ENCODE measurements at places on chromosomes 11 and 22. TPM values are rescaled to one million over a fixed set of nuclear protein-coding genes. Genes with fewer than 3 reads are reported as not detected.

- no peaks in the 10 kb centered on the region for H3K4me1 ChIP-seq
- H3K27ac ChIP-seq = no peak overlapping the region
- H3K27me3 ChIP-seq = no peaks in the 10 kb centered on the region
- no peaks in the 10 kb centered on the region for H3K36me3 ChIP-seq
- H3K4me3 ChIP-seq = no peak overlapping the region
Observed at GRCh38 chr11:131957875-131958274, 587.5 kb downstream of the NTM start.

DNA sequence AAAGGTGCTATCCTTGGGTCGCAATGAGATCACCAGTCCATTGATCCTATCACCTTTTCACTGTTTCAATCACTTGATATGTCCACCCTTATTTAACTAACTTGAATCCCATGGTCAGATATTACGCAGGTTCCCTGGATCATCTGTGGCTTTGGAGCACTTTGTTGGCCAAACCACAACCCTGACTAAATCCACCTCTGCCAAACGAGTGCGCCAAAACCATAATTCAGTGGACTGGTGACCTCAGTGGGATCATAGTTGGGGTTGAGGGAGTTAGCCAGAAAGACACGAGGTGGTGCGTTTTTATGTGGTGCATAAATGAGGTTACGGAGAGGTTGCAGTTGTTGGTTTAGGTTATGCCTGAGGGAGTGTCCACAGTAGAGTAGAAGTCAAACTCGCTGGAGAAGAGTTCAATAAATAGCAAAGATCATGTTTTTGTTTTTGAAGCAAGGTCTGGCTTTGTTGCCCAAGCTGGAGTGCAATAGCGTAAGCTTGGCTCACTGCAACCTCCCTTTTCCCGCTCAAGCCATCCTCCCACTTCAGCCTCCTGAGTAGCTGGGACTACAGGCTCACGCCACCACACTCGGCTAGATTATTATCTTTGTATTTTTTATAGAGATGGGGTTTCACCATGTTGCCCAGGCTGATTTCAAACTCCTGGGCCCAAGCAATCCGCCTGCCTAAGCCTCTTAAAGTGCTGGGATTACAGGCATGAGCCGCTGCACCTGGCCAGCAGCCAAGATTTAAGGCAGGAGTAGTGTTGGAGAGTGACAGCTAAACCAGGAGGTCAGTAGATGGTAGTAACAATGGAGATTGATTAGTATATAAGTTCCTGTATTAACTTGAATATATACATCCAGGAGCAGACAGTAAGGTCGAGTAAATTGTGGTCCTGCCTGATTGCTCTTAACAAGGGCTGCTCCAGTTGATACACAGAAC, 4.5 kb downstream of the FOXR1 start:
- DNase-seq = no peak

EML3 gene
- total RNA-seq = 19.8 TPM

IGLL1 gene
- total RNA-seq = not detected

DNA sequence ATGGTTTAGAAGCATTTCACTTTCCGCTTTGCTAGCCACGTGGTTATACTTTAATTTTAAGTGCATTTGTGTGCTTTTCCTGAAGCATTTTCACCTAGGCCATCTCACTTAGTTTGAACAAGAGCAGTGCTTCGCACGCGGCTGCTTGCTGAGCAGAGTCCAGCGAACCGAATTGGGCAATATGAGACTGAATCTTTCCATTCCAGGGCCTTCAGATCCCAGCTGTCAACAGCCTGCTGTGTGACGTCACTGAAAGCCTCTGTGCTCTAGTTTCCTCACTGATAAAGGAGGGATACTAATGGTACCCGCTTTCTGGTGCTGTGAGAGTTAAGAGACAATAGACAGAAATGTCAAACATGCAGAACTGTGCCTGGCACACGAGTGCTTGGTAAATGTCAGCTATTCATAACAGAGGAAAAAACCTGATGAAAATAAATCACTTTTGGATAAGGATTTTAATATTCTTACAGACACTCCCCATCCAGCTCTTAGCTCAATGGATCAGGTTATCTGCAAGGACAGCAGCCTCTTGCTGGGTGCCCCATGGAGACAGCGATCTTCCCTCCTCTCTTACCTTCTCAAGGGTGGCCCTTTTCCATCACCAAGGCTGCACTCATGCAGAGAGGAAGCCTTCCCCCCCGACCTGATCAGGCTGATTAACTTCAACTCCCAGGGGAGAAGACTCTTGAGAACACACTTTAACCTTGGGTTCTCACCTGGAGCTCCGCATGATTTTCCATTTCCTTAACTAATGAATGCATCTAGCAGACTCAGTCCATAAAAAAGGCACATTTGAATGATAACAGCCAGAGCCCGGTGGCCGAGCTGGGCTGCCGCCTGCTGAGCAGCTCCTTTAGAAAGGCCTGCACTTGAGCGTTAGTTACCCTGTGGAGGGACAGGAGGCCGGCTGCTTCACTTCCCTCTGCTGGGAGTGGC, 3.5 kb upstream of the GLB1L3 start:
- no peaks in the 10 kb centered on the region for H3K36me3 ChIP-seq
- no peak overlapping the region for H3K27ac ChIP-seq
- H3K4me1 ChIP-seq = no peaks in the 10 kb centered on the region
- H3K27me3 ChIP-seq = peaks cover 21% of the 10 kb centered on the region

DDX25 gene
- total RNA-seq = not detected

DNA sequence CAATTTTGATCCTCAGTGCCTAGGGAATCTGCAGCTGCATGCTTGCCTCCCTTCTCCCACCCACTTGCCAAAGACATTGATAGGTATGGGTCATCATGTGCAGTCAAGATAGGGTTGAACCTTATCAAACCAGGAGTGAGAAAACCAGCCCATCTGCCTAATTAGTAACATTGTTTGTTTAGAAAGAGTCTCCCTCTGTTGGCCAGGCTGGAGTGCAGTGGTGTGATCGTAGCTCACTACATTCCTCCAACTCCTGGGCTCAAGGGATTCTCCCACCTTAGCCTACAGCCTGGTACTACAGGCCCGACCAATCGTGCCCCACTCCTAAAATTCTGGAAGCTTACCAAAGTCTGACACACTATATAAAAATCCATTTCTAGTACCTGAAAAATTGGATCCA, 4.6 kb downstream of the C11orf71 start:
- no peak overlapping the region for H3K4me3 ChIP-seq
- DNase-seq = no peak
- no peak overlapping the region for H3K27ac ChIP-seq
- peaks cover 6% of the 10 kb centered on the region for H3K36me3 ChIP-seq
- no peaks in the 10 kb centered on the region for H3K27me3 ChIP-seq
- peaks cover 21% of the 10 kb centered on the region for H3K4me1 ChIP-seq

- peak overlapping the region; percentile 84 for H3K27ac ChIP-seq
- peaks cover 12% of the 10 kb centered on the region for H3K4me1 ChIP-seq
- DNase-seq = peak; percentile 50
- H3K27me3 ChIP-seq = no peaks in the 10 kb centered on the region
- H3K36me3 ChIP-seq = peaks cover 8% of the 10 kb centered on the region
Observed at GRCh38 chr11:8963569-8964323, 496 bp downstream of the TMEM9B start.

- H3K27ac ChIP-seq = no peak overlapping the region
- H3K4me3 ChIP-seq = no peak overlapping the region
- H3K36me3 ChIP-seq = peaks cover 84% of the 10 kb centered on the region
- no peaks in the 10 kb centered on the region for H3K4me1 ChIP-seq
- DNase-seq = no peak
Observed at GRCh38 chr11:68763181-68763721, 11.9 kb upstream of the TESMIN start.

DNA sequence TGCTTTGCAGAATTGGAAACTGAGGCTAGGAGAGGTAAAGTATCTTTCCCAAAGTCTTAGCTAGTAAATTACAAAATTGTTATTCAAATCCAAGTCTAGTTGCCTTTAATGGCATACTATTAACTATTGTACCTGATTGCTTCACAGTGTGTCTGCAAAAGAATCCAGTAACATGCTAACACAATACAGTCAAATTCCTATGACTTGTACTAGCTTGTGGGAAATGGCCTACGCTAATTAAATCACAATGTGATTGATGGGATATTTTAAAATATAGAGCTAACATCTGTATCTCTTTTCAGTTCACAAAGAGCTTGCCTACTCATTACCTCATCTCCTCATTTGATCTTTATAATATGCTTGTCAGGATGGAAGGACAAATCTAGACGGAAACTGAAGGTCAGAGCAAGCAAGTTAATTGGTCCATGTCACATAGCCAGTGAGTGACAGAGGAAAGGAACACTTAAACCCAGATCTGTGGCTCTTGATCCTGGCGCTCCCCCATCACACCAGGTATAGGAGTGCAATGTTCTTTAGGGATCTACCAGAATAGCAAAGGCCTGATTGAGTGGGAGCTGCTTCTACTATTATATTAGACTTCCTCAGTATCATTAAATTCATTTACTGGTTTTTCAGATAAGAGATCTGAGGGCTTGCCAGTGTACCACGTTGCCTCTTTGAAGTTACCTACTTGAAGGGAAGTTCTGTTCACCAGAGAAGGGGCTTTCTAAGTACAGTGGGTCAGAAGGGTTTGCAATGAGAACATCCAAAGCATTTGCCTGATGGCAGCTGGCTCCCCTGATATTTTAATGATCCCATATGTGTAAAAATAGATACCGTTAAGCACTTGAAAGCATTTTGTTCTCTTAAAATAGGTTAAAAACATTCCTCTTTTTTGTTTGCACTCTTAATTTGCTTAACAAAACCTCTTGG, 213.6 kb upstream of the SESN3 start:
- no peak overlapping the region for H3K4me3 ChIP-seq
- no peaks in the 10 kb centered on the region for H3K27me3 ChIP-seq
- no peaks in the 10 kb centered on the region for H3K36me3 ChIP-seq
- DNase-seq = no peak
- H3K4me1 ChIP-seq = no peaks in the 10 kb centered on the region

NRXN2 gene
- not detected for total RNA-seq

DNA sequence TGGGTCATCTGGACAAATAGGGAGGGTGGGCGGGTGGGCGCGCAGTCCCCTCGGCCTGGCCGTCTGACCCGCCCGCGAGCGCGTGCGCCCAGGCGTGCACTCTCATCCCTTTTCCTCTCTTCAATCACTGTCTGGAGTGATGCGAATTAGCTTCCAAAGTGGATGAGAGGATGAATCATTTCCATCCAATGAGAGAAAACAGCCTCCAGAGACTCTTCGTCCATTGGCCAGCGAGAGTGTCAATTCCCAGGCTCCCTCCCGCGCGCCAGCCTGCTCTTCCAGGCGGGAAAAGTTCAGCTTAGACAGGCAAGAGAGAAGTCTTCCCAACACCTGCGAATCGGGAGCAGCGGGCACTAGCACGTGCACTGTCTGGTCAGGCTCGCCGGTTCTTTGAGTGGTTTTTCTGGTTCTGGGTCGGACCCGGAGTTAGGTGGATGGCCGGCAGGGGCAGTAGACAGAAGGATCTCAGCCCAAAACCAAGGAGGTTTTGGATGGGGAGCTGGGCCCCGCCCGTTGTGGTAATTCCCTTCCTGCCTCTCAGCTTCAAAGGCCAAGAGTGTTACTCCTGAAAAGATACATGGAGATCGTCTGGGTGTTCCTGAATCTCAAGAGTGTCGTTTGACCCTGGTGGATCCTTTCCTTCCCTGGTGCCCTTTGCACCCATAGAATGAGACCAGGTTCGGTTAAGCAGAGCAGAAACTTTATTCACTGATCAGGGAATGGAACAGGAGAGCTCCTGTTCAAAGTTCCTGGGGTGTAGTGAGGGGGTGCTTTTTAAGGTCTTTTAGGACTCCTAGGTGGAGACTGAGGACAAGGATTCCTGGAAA, 33.4 kb upstream of the GLYATL1 start:
- H3K27me3 ChIP-seq = no peaks in the 10 kb centered on the region
- DNase-seq = peak; percentile 84
- peak overlapping the region; percentile 49 for H3K4me3 ChIP-seq
- H3K4me1 ChIP-seq = peaks cover 18% of the 10 kb centered on the region
- H3K27ac ChIP-seq = no peak overlapping the region
- peaks cover 7% of the 10 kb centered on the region for H3K36me3 ChIP-seq

DNA sequence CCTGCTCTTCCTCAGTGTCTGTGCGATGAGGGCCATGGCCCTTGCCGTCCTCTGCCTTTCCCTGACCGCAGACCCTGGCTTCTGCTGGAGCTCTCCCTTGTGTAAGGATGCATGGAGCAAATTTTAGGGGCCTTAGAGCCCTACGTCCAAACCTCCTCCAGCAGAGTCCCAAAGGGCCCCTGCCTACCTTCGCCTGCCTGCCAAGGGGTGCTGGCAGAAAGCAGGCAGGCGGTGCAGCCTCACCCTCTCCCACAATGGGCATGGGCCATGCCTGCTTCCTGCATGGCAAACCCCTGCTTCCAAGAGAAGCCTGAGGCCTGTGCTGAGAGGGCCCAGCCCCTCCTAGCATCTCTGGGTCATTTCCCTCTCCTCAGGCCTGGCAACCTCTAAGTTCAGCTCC, 71.3 kb upstream of the FGF3 start:
- H3K27me3 ChIP-seq = no peaks in the 10 kb centered on the region
- H3K4me1 ChIP-seq = peaks cover 34% of the 10 kb centered on the region
- H3K36me3 ChIP-seq = no peaks in the 10 kb centered on the region
- H3K27ac ChIP-seq = no peak overlapping the region

GRCh38 chr11:106997227-106997626, 21.0 kb downstream of the GUCY1A2 start:
- H3K27me3 ChIP-seq = no peaks in the 10 kb centered on the region
- H3K36me3 ChIP-seq = no peaks in the 10 kb centered on the region
- H3K4me1 ChIP-seq = no peaks in the 10 kb centered on the region
- H3K27ac ChIP-seq = no peak overlapping the region
- no peak for DNase-seq

RPLP2 gene
- total RNA-seq = 504 TPM

TMPRSS5 gene
- total RNA-seq = 0.11 TPM

- H3K27me3 ChIP-seq = no peaks in the 10 kb centered on the region
- no peak overlapping the region for H3K4me3 ChIP-seq
- no peaks in the 10 kb centered on the region for H3K36me3 ChIP-seq
- H3K27ac ChIP-seq = no peak overlapping the region
- no peaks in the 10 kb centered on the region for H3K4me1 ChIP-seq
Observed at GRCh38 chr11:125382314-125382791, 113.7 kb downstream of the FEZ1 start.

- no peaks in the 10 kb centered on the region for H3K27me3 ChIP-seq
- H3K4me3 ChIP-seq = no peak overlapping the region
- H3K27ac ChIP-seq = no peak overlapping the region
- H3K4me1 ChIP-seq = no peaks in the 10 kb centered on the region
- H3K36me3 ChIP-seq = no peaks in the 10 kb centered on the region
- DNase-seq = no peak
Observed at GRCh38 chr11:116373104-116373944, 399.5 kb downstream of the BUD13 start.

- DNase-seq = peak; percentile 74
- no peak overlapping the region for H3K4me3 ChIP-seq
- H3K4me1 ChIP-seq = peaks cover 28% of the 10 kb centered on the region
- no peaks in the 10 kb centered on the region for H3K36me3 ChIP-seq
- H3K27me3 ChIP-seq = no peaks in the 10 kb centered on the region
Observed at GRCh38 chr11:34599406-34599945, 21.4 kb upstream of the EHF start.
